CD4-positive, alpha-beta T cell treated with Interferon alpha-2 for 1 hour (primary cell): ENCODE measurements at places on chromosomes 16 and 17.

GRCh38 chr17:74466111-74466827 lies at the start of gene CD300A:
TSS of gene CD300A (plus strand) at chr17:74466634. CDS start at chr17:74466704, 70 bp downstream.
- peak; percentile 30 for DNase-seq

DNA sequence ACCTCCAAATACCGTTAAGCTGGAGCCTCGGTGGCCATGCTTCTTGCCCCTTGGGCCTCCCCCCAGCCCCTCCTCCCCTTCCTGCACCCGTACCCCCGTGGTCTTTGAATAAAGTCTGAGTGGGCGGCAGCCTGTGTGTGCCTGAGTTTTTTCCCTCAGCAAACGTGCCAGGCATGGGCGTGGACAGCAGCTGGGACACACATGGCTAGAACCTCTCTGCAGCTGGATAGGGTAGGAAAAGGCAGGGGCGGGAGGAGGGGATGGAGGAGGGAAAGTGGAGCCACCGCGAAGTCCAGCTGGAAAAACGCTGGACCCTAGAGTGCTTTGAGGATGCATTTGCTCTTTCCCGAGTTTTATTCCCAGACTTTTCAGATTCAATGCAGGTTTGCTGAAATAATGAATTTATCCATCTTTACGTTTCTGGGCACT lies 928 bp downstream of the HBA1 start:
- DNase-seq = no peak

DNA sequence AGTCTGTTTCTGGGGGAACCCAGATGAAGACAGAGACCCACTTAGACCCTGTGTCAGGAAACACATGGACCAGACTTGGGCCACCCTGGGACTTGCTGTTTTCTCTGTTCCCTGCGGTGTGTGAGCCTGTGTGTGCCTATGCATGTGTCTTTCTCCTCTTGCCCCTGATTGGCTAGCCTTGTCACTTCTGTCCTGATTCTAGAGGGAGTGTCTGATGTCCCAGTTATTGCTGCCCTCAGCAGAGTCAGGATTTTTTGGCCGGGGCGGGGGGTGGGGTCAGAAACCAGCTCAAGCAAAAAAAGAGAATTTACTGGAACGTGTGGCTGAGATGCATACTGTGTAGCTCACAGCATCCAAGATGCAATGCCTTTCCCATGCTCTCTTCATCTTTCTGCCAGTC lies 30.5 kb downstream of the PLCG2 start:
- DNase-seq = no peak

DNA sequence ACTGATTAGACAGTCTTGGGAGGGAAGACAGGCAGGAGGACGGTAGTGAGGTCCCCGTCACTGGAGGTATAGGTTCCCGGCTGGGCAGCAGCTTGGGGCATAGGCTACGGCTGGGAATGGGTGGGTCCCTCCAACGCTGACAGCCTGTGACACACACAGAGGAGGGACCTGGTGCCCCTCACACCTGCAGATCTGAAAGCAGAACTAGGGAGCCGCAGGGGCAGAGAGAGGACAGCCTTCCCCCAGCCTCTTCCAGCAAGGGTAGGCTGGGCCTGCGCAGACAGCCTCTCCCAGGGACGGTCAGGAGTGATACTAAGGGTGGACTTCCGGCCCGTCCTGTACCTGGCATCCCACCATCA lies 2.0 kb downstream of the P2RX1 start:
- peak; percentile 82 for DNase-seq

DNA sequence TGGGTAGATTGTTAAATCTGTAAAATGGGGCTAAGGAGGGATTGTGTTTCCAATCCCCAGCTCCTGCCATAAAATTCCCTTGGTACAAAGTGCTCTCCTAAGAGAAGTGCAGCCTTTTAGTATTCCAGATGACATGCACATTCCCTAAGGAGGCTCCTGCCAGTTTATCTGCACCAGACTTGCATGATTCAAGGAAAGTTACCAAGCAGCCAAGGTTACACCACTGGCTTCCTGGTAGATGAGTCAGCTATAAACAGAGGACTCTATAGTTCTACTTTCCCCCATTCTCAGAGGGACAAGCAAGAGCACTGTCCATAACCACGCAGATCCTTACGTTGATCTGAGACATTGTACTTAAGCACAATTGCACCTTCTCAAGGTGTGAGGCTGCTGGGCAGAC lies 1.9 kb downstream of the CALB2 start:
- DNase-seq = no peak

- no peak for DNase-seq
Observed at GRCh38 chr16:747978-748746, 7.4 kb upstream of the CIAO3 start.

- DNase-seq = no peak
Observed at GRCh38 chr17:43547659-43548256, 1.6 kb upstream of the ETV4 start.

- peak; percentile 68 for DNase-seq
Observed at GRCh38 chr16:1331712-1332617, 1.5 kb upstream of the BAIAP3 start.

DNA sequence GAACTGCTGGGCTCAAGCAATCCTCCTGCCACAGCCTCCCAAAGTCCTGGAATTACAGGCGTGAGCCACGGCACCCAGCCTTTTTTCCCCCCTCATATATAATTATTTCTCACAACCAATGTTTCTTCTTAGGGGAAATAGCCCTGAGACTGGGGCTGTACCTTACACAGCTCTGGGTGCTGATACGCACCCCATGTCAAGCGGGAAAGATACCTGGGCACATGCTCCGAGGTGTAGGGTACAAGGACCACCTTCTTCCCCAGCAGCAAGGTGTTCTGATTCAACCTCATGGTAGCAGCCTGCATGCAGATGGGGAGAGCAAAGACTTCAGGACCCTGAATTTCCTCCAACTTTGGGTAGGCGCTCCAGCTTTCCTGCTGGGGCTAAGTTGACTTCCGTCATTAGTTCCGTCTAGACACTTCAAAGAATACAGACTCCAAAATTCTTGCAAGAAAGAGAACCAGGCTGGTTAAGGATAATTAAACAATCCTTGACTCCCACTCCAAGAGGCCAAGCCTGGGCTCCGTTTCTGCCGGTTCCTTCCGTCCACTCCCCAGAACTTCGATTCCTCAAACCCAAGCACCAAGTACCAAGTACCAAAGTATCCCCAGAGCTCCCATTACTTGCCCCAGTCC lies 619 bp downstream of the NAT9 start:
- no peak for DNase-seq

DNA sequence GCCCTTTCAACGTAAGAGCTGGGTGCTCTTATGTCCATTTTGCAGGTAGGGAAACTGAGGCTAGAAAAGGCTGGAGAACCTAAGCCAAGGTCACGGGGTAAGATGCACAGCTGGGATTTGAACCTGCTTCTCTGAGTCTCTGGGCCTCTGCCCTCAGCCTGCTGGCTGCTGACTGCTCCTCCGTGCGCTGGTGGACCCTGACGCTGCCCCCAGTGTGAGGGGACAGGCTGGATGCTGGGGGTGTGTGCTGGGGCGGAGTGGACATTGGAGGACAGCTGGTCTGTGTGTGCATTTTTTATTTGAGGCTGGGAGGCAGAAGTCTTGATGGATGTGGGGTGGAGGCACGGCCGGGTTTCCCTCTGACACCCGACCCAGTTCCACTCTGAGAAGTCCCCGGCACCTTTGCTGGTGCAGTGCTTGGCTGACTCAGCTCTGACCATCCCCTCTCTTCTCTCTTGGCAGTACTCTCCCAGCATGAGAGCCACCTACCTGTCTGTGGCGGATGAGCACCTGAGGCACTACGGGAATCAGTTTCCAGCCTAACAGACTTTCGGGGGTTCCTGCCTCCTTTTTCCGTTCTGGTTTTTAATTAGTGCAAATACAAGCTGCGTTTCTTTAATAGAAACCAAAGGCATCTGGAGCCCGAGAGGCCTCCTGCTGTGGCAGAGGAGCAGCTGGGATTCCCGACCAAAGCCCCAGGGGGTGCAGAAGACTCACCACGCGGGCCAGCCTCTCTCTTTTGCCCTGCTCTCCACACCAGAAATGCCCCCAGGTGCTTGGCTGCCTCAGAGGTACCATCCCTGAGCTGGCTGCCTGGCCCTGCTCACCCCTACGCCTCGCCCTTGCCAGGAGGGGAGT lies 14.1 kb upstream of the DNAI2 start:
- no peak for DNase-seq

DNA sequence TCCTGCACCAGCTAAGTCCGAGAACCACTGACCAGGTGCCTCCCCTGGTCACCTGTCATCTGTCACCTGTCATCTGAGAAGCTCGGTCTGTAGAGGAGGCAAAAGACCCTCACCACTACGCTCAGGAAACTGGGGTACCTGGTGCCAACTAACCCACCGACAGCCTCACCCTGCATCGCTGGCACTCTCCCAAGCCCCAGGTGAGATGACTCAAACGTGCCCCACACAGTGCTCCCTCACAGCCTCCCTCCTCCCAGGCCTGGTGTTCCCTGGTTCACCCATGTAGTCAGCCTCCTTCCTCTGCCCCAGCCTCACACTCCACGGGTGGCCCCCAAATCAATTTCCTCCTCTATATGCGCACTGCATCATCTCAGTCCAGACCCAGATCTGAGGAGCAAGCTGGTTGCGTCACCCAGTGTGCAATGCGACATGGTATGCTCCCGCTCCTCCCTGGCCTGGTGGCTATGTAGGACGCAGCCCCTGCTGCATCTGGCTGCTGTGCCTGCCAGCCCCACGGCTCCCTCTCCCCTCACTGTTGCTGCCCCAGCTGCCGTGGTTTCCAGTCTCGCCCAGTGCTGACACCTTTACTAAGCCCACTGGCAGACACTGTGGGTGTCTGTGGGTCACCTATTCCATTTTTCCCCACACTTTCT lies 68.3 kb downstream of the GTF3C1 start:
- no peak for DNase-seq

- DNase-seq = peak; percentile 21
Observed at GRCh38 chr17:79852748-79853147, 13.5 kb upstream of the CBX4 start.

GRCh38 chr17:29533976-29534375 lies 32.9 kb downstream of the ABHD15 start:
- DNase-seq = no peak

GRCh38 chr17:44219616-44220212 lies at the start of gene UBTF:
TSS of gene UBTF (minus strand) at chr17:44219675. CDS start at chr17:44218229, 1,446 bp downstream.
- peak; percentile 77 for DNase-seq

GRCh38 chr17:59542960-59543635 lies 22.3 kb upstream of the DHX40 start:
- no peak for DNase-seq

GRCh38 chr17:14351493-14351892 lies 50.6 kb downstream of the HS3ST3B1 start:
- DNase-seq = peak; percentile 43

GRCh38 chr17:82920150-82920549 lies 80.3 kb upstream of the ZNF750 start:
- DNase-seq = no peak

DNA sequence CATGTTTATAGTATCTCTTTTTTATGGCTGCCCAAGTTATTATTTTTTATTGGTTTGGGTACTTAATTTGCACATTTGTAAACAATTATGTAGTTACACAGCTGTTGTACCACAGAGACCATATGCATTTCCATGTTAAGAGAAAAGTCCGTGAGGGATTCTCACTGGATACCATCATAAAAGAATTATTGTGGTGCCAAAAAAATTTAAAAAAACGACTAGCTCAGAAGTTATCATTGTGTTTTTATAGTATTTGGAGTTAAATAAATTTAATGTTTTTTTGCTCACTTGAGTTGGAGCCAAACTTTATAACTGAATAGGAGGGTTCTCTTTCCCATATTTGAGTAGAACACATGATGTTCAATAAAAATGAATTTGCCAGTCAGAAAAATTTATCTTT lies 618.7 kb downstream of the WWOX start:
- no peak for DNase-seq

- DNase-seq = no peak
Observed at GRCh38 chr17:4772235-4772613, 538 bp downstream of the TM4SF5 start.

- no peak for DNase-seq
Observed at GRCh38 chr16:17147942-17148341, 322.8 kb downstream of the XYLT1 start.

GRCh38 chr17:48307814-48308411 lies 122.1 kb downstream of the SKAP1 start:
- peak; percentile 50 for DNase-seq

DNA sequence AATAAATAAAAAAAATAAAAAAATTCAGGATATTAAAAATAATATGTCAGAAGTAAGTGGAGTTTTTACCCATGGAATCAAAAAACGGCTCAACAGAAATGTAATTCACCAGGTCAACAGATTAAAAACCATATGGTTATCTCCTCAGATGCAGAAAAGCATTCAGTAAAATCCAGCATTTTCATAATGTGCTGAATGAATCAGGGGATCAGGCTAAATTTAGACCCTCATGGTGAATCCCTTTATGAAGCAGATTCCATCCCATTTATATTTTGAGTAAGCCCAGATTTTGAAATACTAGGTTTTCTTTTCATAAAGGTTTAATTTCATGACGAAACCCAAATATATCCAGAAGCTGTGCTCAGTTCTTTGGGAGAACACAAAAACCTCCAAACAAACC lies 84.4 kb downstream of the OR1D5 start:
- DNase-seq = no peak

DNA sequence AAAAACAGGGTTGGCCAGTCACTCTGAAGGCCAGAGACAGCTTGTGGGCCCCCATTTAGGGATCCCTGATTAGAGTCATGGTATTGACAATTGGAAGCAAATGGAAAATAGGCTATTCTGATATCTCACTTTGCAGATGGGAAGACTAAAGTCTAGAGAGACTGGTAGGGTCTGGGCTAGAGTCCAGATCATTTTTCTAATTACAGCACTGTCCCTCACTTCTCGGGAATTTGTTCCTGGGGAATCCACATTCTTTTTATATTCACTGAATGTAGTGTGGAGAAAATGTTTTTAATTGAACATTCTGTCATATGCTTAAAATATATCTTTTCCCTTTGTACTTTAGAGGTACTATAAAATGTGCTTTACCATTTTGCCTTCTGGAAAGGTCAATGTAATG lies 1.1 kb downstream of the KATNIP start:
- DNase-seq = no peak

GRCh38 chr17:7440834-7441195 lies 1.5 kb downstream of the FGF11 start:
- DNase-seq = no peak

- DNase-seq = no peak
Observed at GRCh38 chr17:58280480-58281217, at the start of gene MPO. TSS of gene MPO (minus strand) at chr17:58280935. CDS start at chr17:58280758, 177 bp downstream.

GRCh38 chr16:53946746-53947386 lies 242.9 kb downstream of the FTO start:
- no peak for DNase-seq

DNA sequence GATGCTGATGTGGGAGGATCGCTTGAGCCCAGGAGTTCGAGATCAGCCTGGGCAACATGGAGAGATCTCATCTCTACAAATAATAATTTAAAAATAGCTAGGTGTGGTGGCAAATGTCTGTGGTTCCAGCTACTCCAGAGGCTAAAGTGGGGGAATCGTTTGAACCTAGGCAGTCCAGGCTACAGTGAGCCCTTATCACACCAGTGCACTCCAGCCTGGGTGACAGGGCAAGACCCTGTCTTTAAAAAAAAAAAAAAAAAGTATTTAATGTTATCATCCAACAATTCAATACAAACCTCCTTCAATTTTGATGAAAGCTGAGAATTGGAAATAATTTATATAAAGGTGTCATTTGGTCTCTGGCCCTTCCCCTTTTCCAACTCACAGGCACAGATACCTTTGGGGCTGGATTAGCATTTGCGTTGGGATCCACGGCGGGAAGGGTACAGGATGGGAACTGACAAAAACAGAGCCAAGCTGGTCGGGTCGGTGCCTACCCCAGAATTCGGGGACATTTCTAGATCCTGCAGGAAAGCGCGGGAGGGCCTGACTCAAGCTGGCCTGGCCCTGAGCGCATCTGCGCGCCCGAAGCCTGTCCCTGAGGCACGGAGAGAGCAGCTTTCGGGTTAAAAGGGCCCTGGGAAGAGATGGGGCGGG lies 860 bp upstream of the DCAF7 start:
- DNase-seq = no peak

- no peak for DNase-seq
Observed at GRCh38 chr16:19696961-19697360, 21.1 kb downstream of the KNOP1 start.
